ENCODE measurements at places on chromosomes 7 and 10. TPM values are rescaled to one million over a fixed set of nuclear protein-coding genes. Genes with fewer than 3 reads are reported as not detected.

DNA sequence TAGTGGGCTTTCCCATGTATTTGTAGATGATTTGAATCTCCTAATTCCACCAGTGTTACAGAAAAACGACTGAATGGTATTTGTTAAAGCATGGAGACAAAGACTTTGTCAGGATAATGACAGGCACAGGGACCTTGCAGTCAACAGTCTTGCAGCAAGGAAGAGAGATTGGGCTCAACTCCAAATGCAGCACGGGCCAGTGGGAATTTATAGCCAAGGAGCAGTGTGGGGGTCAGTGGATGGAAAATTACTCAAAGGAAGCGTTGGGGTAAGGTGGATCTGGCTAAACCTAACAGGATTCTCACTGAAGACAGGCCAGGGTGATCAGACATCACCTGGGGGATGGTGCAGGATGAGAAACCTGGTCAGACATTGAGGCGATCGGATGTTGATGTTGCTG is 24.3 kb downstream of the CPVL start:
- no peaks in the 10 kb centered on the region for H3K36me3 ChIP-seq
- DNase-seq = no peak
- no peaks in the 10 kb centered on the region for H3K4me1 ChIP-seq
- H3K27me3 ChIP-seq = no peaks in the 10 kb centered on the region
- H3K4me3 ChIP-seq = no peak overlapping the region

DNA sequence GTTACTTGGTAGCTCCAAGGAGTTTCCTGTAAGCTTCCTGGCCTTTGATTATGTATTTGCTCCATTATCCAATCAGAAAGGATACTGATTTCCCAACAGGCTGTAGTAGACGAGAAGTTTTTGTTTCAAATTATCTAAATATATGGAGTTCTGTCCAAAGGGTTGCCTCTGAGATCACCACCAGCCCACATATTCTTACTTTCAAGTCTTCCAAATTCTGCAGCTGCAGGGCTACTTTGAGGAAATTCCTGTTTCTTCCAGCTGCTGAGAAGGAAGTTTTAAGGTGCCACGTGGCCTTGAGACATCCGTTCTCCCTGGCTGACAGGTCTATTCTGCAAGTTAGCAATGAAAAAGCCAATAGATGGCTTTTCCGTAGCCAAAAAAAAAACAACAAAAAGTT is 286.0 kb downstream of the TWIST1 start:
- no peaks in the 10 kb centered on the region for H3K27me3 ChIP-seq
- no peak for DNase-seq
- no peaks in the 10 kb centered on the region for H3K4me1 ChIP-seq
- H3K4me3 ChIP-seq = no peak overlapping the region
- no peak overlapping the region for H3K27ac ChIP-seq
- no peaks in the 10 kb centered on the region for H3K36me3 ChIP-seq

GRCh38 chr10:122650331-122650730 is 49.3 kb downstream of the C10orf120 start:
- no peak for DNase-seq
- H3K27ac ChIP-seq = no peak overlapping the region
- H3K27me3 ChIP-seq = no peaks in the 10 kb centered on the region
- H3K4me3 ChIP-seq = no peak overlapping the region
- no peaks in the 10 kb centered on the region for H3K36me3 ChIP-seq
- no peaks in the 10 kb centered on the region for H3K4me1 ChIP-seq

DNA sequence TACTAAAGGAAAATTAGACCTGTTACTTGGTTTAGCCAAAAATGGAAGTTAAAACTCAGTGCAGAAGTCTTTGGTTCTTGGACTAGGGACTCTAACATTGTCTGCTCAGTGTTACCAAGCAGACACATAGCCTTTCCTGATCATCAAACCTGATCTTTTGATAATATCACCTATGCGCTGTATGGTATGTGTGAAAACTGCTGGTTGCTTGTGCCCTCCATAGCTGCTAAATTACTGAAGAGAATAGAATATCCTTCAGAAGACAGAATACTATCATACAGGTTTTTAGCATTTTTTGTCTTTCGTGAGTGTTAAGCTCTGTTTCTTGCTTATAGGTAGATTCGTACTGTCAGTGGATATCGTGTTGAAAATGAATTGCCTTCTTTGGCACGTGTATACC is 68.7 kb downstream of the ST7 start:
- H3K27me3 ChIP-seq = no peaks in the 10 kb centered on the region
- no peaks in the 10 kb centered on the region for H3K36me3 ChIP-seq
- no peaks in the 10 kb centered on the region for H3K4me1 ChIP-seq
- H3K27ac ChIP-seq = no peak overlapping the region
- DNase-seq = no peak

GRCh38 chr7:1357601-1358271 is 101.5 kb downstream of the MICALL2 start:
- DNase-seq = peak; percentile 29
- H3K27ac ChIP-seq = no peak overlapping the region
- no peaks in the 10 kb centered on the region for H3K4me1 ChIP-seq

GRCh38 chr10:33813415-33813814 is 478.9 kb upstream of the NRP1 start:
- H3K27ac ChIP-seq = no peak overlapping the region
- no peaks in the 10 kb centered on the region for H3K36me3 ChIP-seq
- H3K4me3 ChIP-seq = no peak overlapping the region
- H3K4me1 ChIP-seq = no peaks in the 10 kb centered on the region
- DNase-seq = no peak

DNA sequence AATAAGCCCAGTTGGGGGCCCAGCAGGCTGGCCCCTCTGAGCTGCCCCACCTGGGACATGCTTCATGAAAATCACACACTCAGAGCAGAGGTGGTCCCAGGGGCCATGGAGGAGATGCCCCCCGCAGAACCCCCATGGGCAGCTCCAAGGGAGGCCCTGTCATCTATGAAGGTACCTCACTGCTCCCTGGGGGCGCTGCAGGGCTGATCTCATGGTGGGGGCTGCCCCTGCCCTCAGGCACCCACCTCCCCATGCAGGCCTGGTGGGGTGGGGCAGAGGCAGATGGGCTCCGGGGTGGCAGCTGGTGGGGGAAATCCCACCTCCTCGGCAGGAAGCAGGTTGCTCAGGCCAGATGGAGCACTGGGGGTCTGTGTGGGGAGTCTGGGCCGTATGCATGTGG is 60.5 kb downstream of the YKT6 start:
- no peak overlapping the region for H3K27ac ChIP-seq
- H3K4me3 ChIP-seq = no peak overlapping the region
- no peaks in the 10 kb centered on the region for H3K27me3 ChIP-seq
- H3K4me1 ChIP-seq = peaks cover 9% of the 10 kb centered on the region

DNA sequence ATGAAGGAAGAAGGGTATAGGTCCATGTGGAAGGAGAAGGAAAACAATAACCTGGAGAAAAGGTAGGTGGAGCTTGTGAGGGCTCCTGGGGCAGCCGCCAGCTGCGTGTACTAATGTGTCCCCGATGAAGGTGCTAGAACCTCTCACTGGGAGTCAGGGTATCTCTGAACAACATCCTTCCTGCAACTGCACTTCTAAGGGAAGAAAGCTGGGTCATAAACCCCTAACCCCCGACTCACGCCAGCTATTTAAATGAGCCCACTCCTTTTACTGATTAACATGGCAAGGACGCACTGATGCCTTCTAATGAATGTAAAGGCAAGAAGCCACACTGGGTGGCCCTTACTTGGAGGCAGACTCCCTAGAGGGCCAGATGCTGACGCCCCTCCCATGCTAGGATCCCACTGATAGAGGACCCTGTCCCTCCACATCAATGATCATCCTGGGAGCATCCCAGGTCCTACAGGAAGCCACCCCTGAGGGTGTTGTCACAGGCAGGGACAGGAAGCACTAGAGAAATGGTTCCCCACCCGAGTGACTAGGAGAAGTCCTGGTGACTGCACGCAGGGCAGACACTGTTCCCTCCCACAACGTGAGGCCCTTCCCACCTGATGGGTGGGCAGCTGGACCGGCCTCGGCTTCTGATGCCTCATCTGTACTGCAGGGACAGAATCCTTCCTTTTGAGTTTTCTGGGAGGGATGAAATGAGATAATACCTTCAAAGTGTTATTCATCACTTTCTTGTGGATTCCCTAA is 20.4 kb downstream of the JCAD start:
- H3K4me1 ChIP-seq = no peaks in the 10 kb centered on the region
- no peak overlapping the region for H3K4me3 ChIP-seq
- no peak overlapping the region for H3K27ac ChIP-seq
- H3K27me3 ChIP-seq = no peaks in the 10 kb centered on the region

DNA sequence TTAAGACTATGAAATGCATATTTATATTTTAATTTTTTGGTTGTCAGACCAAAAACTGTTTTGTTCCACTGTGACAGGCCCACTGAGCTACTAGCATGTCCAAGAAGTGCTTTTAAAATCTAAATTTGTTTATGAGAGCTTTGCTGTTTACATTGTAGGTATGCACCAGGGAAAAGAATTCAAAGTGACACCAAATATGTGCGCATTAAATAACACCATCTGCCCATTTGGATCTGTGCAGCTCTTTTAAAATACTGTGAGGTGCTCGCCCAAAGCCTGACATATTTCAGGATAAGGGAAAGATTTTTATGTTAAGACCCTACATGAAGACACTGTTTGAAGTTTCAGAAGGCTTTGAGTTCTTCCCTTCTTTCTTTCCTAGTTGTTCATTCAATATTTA is 162.9 kb downstream of the ST7 start:
- no peaks in the 10 kb centered on the region for H3K27me3 ChIP-seq
- no peaks in the 10 kb centered on the region for H3K36me3 ChIP-seq
- H3K4me3 ChIP-seq = no peak overlapping the region
- no peaks in the 10 kb centered on the region for H3K4me1 ChIP-seq

GRCh38 chr7:4144172-4144701 is 537.9 kb upstream of the FOXK1 start:
- no peak overlapping the region for H3K27ac ChIP-seq
- no peaks in the 10 kb centered on the region for H3K27me3 ChIP-seq
- H3K4me1 ChIP-seq = no peaks in the 10 kb centered on the region
- H3K36me3 ChIP-seq = no peaks in the 10 kb centered on the region
- H3K4me3 ChIP-seq = peak overlapping the region; percentile 21
- no peak for DNase-seq

DNA sequence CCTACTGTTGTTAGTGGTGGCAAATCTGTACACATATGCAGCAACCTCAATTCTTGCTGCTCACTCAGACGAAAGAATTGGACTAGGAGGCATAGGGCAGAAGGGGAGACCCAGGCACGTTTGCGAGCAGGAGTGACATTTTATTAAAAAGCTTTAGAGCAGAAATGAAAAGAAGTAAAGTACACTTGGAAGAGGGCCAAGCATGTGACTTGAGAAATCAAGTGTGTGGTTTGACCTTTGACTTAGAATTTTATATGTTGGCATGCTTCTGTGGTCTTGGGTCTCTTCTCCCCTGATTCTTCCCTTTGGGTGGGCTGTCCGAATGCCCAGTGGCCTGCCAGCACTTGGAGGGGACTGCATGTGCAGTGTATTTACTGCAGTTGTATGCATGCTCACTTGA is 205.5 kb upstream of the SEMA3D start:
- H3K4me1 ChIP-seq = no peaks in the 10 kb centered on the region
- no peaks in the 10 kb centered on the region for H3K27me3 ChIP-seq
- H3K36me3 ChIP-seq = no peaks in the 10 kb centered on the region
- no peak for DNase-seq

DNA sequence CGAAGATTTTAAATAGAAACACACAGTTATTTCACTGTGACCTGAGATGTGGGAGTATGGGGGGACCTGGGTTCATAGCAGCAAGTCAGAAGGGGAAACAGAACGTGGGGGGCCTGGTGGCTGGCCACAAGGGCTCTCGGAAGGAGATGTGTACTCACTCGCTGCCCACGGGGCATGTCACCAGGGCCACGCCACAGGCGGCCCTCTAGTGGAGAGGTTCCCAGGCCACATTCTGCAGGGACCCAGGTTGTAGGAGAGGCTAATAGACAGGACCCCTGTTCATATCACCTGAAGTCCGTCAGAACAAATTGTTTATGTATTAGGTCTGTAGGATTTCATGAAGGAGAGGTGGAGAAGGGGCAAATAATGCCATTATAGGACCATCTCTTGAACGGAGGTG is 25.1 kb upstream of the SVOPL start:
- H3K27ac ChIP-seq = no peak overlapping the region
- no peak for DNase-seq
- no peaks in the 10 kb centered on the region for H3K27me3 ChIP-seq
- no peak overlapping the region for H3K4me3 ChIP-seq
- H3K4me1 ChIP-seq = no peaks in the 10 kb centered on the region

DNA sequence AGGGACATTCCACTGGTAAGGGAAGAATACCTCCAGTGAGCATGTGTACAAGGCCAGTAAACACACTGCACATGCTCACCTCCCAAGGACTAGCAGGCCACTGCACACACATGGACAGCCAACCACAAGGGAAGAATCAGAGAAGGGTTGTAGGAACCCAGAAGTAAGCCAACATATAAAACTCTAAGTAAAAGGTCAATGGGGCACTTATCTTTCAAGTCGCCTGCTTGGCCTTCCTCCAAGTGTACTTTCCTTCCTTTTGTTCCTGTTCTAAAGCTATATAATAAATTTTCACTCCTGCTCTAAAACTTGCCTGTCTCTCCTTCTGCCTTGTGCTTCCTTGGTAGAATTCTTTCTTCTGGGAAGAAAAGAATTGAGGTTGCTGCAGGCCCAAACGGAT is 33.0 kb downstream of the ORC5 start:
- no peak overlapping the region for H3K27ac ChIP-seq
- peaks cover 17% of the 10 kb centered on the region for H3K4me1 ChIP-seq
- H3K27me3 ChIP-seq = no peaks in the 10 kb centered on the region
- H3K36me3 ChIP-seq = peaks cover 7% of the 10 kb centered on the region
- no peak overlapping the region for H3K4me3 ChIP-seq
- no peak for DNase-seq

GRCh38 chr10:79927111-79927828 is 21.6 kb downstream of the SFTPD start:
- H3K27me3 ChIP-seq = no peaks in the 10 kb centered on the region
- DNase-seq = peak; percentile 31
- H3K27ac ChIP-seq = no peak overlapping the region
- H3K4me3 ChIP-seq = no peak overlapping the region

DNA sequence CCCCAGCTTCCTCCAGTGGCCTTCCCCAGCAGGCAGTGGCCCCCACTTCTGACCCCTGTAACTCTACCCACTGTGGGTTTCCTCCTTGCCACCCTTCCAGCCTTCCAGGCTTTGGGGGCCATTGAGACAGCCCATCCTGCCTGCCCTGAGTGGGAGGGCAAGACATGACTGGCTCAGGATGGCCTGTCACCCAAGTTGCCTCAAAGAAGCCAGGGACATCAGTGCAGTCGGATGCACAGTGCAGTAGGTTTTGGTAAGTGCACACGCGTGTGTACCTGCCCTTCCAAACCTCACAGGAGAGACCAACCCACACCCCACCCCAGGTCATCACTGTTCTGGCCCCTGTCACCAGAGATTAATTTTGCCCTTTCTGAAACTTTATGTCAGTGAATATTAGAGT is 22.7 kb downstream of the ZMIZ2 start:
- DNase-seq = no peak
- no peak overlapping the region for H3K4me3 ChIP-seq
- no peak overlapping the region for H3K27ac ChIP-seq

Gene NANOS1
- not detected for total RNA-seq

Gene PRKG1
- total RNA-seq = 60.2 TPM

Gene PANK1
- 45.9 TPM for total RNA-seq

Gene SEMA4G
- total RNA-seq = 233 TPM

Gene NRCAM
- total RNA-seq = 4.0 TPM

Gene TAS2R4
- total RNA-seq = not detected
